ENCODE measurements at places on chromosomes 16 and 17.

GRCh38 chr17:55340686-55341085, 75.9 kb downstream of the HLF start:
- DNase-seq = no peak

DNA sequence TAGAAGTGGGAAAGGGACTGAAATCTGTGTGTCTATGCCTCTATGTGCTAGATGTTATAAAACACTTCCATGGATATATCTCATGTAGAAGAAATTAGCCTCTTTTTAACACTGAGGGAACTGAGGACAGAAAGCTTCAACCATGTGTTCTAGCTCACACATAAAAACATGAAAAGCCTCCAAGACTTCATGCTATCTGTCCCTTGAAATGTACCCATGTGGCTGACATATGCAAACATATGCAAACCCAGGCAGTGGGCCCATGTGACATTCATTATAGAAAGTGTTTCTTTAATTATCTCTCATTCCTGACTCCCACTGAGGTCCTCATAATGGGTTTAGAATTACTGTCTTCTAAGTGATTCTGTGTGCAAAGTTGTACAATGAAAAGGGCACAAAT, 134.7 kb upstream of the MAF start:
- DNase-seq = no peak

DNA sequence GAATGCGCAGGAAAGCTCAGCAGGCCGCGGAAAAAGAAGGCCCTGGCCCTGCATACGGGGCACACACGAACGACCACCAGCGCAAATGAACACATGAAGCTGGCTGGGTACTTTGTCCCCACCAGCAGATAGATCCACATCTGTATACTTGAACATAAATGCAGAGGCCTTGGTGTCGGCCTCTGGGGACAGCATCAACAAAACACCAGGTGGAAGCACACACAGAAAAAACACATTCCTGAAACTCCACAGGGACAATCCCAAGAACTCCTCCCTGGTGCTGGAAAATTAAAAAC, 606 bp upstream of the ZBTB4 start:
- DNase-seq = no peak

DNA sequence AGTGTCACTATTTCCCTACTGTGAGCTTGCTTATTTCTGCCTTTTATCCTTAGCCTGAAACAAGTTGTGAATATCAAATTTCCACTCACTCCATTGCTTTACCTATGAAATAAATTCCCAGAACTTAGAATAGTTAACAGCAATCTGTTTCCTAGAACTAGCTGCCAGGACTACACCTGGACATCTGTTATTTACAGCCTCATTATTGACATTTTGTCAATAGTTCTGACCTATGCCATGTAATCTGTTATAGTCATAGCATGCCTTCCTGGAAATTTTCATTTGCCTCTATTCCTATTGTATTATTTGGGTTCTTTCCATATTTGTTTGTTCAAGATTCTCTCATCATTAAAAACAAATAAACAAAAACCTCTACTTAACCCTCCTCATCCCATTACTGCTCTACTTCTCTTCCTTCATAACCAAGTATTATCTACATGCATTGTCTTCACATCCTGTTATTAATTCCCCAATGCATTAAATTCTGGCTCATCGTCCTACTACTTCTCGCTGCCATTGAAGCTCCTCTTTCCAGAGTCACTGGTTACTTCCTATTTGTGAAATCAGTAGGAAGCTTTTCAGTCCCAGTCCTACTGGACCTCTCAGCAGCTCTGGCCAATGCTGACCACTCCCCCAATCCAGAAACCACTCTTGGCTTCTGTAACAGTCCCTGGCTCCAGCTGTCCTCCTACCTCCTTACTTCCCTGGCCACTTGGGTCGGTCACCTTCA, 55.3 kb downstream of the PIGL start:
- no peak for DNase-seq

GRCh38 chr16:50712956-50713355, 19.6 kb downstream of the NOD2 start:
- DNase-seq = no peak

DNA sequence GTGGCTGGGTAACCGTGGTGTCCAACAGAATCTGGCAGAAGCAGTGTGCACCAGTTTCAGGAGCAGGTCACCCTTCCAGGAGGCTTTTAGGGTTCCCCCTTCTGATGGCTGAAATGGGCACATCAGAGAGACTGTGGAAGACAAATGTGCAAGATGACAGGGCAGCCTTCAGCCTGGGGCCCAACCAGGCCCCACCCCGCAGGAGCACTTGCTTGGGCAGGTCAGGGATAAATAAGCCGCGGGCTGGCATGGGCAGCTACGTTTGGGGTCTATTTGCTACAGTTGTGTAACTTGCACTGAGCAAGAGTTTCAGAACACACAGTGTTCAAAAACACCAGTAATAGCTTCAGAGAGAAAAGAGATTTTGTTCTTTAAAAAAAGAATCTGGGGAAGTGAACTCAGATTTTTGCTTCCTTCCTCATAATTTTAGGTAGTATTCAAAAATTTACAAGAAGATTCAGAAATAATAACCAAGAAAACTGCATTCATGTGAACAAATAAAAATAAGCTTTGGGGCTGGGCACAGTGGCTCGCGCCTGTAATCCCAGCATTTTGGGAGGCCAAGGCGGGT, 44.9 kb upstream of the BAHCC1 start:
- DNase-seq = no peak

DNA sequence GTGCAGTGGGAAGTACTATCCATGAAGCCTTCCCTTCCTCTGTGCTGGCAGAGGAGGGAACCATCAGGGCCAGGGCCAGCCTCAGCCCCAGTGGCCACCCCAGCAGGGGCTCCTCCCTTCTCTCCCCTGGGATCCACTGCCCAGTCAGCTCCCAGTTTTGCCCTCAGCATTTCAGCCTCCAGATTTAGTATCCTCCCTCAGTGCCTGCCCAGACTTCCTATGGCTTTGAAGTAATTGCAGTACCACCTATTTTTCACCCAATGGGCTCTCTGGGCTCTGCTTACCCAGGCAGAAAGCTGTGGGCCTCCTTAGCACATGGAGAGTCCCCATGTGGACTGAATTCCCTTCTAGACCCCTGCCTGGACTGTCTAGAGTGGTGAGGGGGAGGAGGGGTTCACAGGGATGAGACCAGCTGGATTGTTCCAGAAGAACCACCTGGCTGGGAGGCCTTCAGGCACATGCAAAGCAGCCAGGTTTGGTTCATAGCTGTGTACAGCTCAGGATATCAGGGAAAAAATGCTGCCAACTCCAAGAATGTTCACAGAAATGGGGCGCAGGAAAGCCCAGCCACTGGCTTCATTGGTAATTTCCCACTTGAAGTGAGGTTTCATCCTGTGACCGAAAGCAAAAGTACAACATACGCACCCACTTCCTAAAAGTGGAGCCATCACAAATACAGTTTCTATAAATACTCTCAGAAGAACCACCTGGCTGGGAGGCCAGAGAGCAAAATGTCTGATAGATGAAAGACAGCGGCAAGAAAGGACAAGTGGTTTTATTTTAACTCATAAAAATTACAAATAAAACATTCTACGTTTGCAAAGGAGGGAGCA, 15.2 kb upstream of the HERPUD1 start:
- DNase-seq = no peak

DNA sequence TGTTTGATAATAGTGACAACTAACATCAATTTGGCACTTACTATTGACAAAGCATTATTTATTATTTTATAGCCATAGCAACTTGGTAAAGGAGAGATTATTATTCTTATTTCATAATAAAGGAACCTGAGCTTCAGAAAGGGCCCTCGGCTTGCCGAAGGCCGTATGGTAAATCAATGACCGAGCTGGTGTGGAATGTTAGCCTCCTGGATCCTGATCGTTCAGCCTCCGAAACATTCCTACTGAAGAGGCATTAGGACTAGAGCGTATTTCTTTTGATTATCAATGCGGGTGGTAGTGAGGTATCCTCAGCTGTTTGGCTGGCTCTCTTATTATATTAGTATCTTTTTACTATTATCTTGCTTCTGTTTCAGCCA, 199.3 kb upstream of the TBX2 start:
- DNase-seq = no peak

DNA sequence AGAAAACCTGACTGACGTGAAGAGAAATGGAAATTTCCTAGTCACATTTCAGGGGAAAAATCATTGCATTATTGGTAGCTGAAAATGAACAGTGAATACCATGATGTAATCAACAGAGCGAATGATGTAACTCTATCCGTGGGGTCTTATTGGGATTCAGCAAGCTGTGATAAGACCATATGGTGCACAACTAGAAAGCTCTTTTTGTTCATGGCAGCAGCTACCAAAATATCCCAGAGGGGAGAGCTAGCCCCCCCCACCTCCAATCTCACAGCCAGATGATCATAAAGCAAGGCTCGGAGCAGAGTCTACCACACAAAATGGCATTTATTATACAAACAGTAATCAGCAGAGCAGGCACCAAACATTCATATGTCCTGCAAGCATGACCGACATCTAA, 22.2 kb upstream of the DNAH17 start:
- DNase-seq = no peak

DNA sequence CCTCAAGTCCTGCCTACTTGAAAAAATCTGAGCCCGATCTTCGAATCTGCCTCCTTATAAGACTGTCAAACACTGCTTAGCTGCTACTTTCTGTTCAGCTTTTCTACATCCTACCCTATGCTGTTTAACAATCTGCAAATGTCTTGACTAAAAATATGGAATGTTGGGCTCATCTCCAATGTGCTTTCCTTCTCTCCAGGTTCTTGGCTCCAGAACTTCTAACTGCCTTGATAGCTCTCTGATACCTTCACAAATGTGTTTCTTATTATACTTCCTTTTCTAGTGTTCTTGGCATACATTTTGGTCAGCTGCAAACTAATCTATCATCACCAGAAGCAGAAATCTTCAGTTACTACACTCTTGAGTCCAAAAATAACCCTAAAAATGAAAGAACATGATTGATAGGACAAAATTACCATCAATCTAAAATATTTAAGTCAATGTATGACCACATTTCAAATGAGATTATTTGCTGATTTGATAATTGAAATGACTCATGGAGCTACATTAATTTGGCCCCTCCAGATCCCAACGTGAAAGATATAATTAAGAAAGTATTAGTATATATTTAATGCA, 372.3 kb upstream of the MON1B start:
- no peak for DNase-seq

GRCh38 chr16:67001726-67002125, 13.3 kb downstream of the CES4A start:
- DNase-seq = no peak

DNA sequence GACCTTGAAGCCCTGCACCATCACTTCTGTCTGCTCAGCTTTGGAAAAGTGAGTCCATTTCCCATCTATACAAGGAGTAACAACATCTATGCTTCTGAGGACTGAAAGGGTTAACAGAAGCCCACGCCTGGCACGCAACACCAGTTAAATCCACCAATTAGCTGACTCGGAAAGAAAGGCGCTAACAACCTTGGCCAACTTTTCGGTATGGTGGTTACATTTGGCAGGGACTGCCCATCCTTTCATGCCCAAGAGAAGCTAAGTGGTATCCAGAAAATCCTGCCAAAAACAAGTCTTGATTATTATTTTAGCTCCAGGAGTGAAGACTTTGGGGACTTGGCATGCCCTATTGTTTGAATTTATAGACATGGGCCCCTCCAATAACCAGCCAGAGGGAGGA, 202.3 kb upstream of the RPL38 start:
- no peak for DNase-seq

- DNase-seq = no peak
Observed at GRCh38 chr17:72342061-72342460, 221.2 kb downstream of the SOX9 start.

GRCh38 chr16:4048481-4048880, 67.8 kb downstream of the ADCY9 start:
- DNase-seq = no peak

DNA sequence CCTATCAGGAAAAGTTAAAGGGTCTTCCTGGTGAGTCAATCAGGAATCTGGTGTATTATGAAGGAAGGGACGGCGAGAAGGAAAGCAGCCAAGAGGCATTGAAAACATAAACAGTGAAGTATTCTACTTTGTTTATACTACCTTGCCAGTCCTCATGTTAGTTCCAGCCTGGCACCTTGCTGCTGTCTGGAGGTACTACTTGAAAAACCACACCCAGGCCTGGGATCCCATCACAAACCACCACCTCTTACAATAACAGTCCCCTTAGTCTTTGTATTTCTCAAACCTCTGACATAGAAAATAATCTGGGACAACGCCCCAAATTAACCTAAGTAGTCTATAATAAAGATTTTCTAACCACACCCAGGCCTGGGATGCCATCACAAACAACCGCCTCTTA, 676.7 kb upstream of the SOX9 start:
- DNase-seq = no peak

- no peak for DNase-seq
Observed at GRCh38 chr17:17815436-17816200, 21.2 kb downstream of the SREBF1 start.

GRCh38 chr17:67074781-67075180, 30.4 kb downstream of the CACNG1 start:
- no peak for DNase-seq

DNA sequence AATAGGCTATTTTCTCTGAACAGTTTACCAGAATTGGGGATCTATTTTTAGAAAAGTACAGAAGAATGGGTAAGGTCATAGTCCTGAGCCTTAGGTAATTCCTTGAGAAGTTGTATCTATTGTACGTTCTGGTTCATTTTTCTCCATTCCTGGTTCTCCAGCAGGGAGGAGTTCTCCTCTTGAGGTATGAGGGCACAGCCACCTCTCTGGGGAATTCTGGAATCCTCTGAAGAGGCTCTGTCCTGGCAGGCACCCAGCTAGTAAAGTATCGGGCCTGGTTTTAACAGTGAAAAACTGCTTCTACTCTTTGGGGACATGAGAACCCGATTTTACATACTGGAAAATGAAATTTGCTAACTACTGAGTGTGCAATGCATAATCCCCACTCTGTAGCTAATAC, 19.6 kb upstream of the PMFBP1 start:
- DNase-seq = no peak

DNA sequence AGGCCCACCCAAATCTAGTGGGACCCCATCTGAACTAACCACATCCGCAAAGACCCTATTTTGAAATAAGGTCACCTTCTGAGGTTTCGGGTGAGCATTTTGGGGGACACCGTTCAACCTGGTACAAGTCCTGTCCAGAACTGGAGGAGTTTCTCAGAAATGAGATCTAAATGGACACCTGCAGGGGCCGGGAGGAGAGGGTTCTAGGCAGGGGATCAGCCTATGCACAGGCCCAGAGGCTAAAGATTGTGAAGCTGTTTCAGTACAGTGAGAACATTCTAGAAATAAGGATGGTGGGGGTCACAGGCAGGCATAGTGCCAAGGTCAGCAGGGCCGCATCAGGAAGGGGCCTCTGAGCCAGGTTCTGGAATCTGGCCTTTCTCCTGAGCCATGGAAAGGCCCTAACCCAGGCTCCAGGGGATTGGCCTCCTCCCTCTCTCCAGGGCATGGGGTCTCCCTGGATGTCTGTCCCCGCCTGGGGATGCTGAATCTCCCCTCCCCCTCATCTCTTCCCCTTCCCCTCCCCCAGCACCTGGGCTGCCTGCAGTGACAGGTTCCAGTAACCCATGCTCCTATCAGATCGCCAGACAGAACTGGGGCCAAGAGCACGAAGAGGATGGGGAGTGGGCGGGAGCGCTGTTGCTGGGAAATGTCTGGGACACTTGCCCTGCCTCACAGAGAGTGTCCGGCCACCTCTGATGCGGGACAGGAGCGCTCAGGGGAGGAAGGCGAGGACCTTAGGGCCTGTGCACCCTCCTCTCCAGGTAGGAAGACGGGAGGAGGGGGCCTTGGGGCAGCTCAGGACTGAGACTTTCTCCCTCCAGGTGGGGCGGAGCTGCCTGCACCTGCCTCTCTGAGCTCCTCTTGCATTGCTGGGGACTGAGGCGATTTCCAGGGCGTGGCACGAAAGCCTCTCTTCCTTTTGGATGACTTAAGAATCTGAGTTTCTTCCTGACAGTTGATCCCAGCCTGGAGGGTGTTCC, 321.4 kb upstream of the TNRC6C start:
- no peak for DNase-seq

- no peak for DNase-seq
Observed at GRCh38 chr17:59105852-59106462, 723 bp downstream of the TRIM37 start.
